ENCODE measurements at places on chromosomes 11 and 22.

GRCh38 chr11:86089659-86090058 lies 20.8 kb upstream of the PICALM start:
- no peak for DNase-seq

DNA sequence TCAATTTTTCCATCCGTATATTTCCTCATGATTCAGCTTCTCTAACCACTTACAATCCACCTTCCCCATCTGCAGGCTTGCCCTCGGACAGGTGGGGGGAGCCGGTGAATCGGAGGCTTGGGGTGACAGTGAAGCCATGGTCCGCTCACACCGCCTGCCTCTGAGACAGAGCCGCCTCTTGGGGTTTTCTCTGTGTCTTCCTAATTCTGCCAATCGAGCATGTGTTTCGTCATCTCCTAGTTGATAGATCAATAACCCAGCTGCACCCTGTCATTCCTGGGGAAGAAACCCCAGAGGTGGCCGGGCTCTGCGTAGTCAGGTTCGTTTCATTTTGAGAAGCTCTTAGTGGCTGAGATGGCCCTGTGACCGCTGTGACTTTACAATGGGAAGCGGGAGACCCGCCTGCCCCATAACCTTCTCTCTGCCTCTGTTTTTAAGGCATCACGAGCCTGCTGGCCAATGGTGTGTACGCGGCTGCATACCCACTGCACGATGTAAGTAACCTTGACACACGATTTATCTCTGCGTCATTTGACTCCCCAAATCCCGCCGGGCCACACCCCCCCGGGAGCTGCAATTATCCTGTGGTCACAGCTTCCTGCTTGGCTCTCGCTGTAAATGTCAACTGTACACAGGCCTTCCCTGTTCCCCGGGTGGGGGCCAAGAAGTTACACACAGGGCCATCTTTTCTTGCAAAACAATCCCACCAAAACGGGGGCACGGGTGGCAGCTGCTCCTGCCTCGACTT lies 33.3 kb downstream of the ANO1 start:
- DNase-seq = peak; percentile 81

GRCh38 chr11:86039094-86039493 lies 29.8 kb downstream of the PICALM start:
- no peak for DNase-seq

GRCh38 chr11:76185511-76185910 lies 20.8 kb downstream of the WNT11 start:
- DNase-seq = no peak

DNA sequence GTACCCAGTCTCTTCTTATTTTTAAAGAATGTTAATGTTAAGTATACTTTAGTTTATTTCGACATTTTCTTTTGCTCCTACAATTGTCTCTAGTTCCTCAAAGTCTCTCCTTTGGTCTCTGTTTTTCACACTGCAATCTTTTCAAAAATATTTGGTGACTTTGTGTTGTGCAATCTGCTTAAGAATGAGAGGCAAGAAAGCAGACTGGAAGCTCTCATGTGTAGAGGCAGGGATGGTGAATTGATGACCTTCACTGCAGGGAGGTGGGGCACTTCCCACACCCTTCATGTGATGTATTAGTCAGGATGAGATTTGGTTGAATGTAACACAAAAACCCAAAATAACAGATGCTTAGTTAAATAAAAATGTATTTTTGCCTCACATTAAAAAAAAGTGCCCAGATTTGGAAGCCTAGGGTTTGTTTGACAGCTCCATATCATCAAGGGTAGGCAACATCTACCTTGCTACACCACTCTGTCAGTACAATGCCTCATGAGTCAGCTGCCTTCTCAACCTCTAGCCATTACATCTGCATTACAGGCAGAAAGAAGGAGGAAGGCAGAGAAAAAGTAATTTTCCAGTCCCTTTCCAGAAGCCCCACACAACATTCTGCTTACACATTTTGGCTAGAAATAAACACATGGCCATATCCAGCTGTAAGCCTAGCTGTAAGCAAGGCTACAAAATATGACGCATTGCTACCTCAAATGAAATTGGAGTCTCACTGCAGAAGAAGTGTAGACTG lies 3.8 kb upstream of the MMP27 start:
- no peak for DNase-seq

DNA sequence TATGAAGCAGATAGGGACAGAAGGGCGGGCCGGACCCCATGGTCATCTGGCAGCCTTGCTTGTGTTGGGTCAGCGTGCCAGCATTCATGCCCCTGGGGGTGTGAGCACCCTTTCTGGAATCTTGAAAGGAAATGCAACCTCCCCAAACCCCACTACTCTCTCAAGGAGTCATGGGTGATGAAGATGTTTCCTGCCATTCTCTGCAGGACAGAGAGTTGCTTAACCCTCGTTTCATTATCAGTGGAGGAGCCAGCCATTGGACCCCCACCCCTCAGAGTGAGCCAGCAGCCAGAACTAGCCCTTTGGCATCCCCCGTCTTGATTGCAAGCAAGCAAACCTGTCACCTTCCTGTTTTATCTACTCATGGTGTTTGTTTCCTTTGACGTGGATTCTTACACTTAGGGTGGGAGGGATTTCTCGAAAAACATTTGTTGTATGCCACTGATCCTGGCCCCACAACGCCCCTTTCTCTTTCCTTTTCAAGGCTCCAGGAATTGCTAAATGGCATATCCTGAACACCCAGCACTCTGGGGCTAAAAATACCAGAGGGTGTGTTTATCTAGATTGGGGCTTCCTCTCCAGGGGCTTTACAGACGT lies 258.3 kb downstream of the ETS1 start:
- peak; percentile 70 for DNase-seq

DNA sequence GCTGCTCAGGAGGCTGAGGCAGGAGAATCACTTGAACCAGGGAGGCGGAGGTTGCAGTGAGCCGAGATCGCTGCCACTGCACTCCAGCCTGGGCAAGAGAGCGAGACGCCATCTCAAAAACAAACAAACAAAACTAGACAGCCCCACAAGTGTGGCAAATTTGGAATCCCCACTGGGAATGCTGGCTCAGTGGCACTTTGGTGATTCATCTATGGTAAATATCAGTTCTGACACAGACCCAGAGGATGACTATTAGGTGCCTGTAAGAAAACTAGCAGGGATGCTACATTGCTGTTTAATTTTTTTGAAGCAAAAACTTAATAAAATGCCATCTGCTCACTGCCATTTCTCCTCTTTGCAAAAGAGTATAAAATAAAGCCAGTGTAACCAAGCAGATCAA lies 107.9 kb downstream of the NAT10 start:
- DNase-seq = no peak

DNA sequence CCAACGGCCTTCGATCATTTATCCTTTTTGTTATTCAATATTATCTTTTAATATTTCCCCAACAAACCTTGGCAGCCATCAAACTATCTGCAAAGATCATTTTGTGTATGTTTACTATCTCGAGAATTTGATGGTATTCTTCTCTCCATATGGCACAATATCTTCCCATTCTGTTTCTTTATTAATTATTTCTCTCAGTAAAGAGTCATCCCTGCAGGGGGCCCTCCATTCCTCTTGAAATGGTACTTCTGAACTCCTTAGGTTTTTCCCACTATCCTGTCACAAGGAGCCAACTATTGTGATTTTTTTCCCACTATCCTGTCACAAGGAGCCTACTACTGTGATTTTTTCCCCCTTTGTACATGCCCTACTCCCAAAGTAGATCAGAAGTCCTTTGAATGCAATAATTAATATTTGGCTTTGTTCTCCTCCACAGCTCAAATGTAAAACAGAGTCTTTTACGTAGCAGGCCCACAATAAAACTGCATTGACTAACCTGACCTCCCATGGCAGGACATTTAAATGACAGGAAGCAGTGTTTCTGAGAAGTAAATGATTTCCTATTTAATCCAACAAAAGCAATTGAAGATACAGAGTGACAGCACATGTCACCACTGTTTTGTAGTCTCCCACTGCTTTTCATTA lies 43.3 kb downstream of the PDGFD start:
- DNase-seq = no peak

GRCh38 chr11:78349624-78350023 lies 68.0 kb downstream of the GAB2 start:
- no peak for DNase-seq

Data from mesendoderm (in vitro differentiated cells).